ENCODE measurements at places on chromosomes 3 and 15. TPM values are rescaled to one million over a fixed set of nuclear protein-coding genes. Genes with fewer than 3 reads are reported as not detected.

GRCh38 chr15:93138681-93139250, 49.8 kb upstream of the RGMA start:
- DNase-seq, result no peak

Gene TM4SF1
- 139 TPM for total RNA-seq

Gene CEP152
- 5.5 TPM for total RNA-seq

Gene BTLA
- 0.81 TPM for total RNA-seq

Gene SCG5
- 2.6 TPM for total RNA-seq
